Daoy (cell line): ENCODE measurements at places on chromosomes 6 and 20.

DNA sequence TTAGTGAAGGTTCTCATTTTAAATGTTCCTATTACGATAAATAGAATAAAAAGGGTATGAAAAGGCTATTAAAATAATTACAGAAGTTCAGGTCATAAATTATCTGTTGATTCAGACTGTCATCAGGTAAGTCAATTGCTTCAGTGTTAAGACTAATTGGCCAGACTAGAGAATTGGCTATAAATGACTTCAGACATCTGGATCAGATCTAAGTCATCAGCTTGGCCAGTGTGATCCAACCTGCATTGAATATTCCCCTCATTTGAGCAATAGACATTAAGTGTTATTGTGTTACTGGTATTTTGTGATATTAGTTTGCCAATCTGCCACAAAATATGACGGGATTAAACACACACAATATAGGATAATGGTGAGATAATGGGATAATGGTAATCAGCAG is 377.6 kb upstream of the CITED2 start:
- no peak for DNase-seq

- no peak for DNase-seq
Measured at GRCh38 chr20:32231847-32232246, 24.2 kb downstream of the POFUT1 start.

- DNase-seq = no peak
Measured at GRCh38 chr6:70839286-70840266, 117.3 kb downstream of the B3GAT2 start.

DNA sequence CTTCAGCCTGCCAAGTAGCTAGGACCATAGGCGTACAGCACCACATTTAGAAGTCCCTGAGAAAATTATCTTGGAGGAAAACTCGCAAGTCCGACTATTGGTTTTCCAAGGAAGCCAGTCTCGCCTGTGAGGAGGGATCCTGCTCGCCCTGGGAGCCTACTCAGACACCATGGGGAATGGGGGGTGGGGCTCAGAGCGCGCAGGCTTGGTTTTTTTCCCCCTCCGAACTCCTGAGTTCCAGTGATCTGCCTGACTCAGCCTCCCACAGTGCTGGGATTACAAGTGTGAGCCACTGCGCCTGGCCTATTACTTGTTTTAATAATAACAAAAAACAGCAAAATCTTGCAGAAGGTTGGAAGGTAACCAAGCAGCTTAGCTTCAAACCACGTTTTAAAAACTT is 153.7 kb downstream of the OR2B2 start:
- DNase-seq = no peak

DNA sequence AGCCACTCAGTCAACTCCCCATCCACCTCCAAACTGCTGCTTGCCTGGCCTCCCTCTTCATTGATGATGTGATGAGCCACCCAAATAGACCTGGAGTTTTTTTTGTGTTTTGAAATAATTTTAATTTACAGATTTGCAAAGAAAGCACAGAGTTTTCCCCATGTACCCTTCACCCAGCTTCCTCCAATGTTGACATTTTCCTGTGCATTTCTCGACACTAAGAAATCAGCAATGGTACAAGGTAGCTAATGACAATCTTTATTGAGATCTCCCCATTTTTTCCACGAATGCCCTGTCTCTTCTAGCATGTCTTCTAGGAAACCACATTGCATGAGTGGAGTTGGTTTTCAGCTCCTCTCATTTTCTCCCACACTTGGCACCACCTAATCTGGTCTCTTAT is 30.1 kb downstream of the PPP1R14C start:
- DNase-seq = no peak

GRCh38 chr6:116954938-116955337 is 77.9 kb downstream of the RFX6 start:
- DNase-seq = no peak

DNA sequence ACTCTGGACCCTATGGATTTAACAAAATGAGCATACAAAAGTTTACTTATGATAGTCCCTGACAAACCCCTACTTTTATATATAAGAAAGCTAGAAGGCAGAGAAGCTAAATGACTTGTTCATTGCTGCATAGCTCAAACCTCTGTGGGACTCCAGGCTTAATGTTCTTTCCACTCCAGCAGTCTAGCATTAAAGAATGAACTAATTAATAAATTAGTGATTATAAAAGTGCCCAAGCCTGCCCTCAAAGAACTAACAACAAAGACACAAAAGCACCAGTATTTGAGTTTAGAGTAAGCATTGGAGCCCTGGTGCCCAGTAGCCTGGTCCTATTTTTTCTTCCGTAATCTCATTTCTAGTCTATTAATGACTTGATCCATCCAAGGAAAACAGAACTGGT is 59.9 kb downstream of the LAMA4 start:
- no peak for DNase-seq

- DNase-seq = no peak
Measured at GRCh38 chr6:161244725-161245124, 29.1 kb downstream of the AGPAT4 start.

DNA sequence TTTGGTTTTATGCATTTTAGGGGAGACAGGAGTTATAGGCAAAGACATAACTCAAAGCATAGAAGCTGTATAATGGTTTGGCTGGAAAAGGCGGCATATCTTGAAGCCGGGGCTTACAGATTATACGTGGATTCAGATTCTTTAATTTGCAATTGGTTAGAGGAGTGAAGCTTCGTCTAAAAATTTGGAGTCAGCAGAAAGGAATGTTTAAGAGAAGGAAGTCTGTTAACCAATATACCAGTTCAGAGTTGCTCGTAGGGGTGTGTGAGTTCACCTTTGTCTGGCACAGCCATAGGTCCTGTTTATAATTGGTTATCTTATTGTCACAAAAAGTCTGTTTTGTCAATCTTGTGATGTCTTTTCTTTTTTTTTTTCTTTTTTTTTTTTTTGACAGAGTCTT is 8.9 kb downstream of the ARHGAP40 start:
- no peak for DNase-seq

GRCh38 chr20:11132819-11133415 is 459.1 kb upstream of the JAG1 start:
- DNase-seq = no peak

DNA sequence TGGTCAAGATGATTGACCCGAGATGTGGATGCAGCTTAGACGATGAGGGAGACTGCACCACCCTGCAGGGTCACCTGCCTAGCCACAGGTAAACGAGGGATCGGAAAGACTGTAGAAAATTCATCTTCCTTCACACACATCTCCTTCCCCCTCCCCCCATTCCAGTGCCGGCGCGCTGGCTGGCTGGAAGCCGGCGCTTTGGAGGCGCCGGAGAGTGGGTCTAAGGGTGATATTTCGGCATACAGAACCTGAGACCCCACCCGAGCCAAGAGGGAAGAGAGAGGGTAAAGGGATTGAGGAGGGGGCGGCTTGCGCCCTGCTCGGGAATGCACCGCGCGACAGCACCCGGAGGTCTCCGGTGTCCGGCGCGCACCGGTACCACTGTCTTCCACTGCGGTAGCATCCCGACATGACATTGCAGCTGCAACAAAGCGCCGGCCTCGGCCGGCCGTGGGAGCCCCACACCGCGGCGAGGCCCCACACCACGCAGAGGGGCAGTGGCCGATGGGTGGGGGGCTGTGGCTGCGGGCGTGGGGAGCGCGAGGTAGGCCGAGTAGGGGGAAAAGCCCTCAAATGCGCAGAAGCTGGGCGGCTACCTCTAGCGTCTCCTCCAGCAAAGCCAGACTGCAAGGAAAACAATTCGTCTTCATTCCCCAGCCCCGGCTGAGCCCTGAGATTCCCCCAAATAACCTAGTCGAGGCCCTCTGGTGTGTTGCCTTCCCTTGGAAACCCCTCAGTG is 984 bp downstream of the TNFRSF21 start:
- DNase-seq = peak; percentile 47

- no peak for DNase-seq
Measured at GRCh38 chr20:50891138-50891537, 40.1 kb downstream of the ADNP start.

- DNase-seq = no peak
Measured at GRCh38 chr6:2949536-2950083, 21.8 kb downstream of the SERPINB6 start.

- no peak for DNase-seq
Measured at GRCh38 chr6:84836366-84836765, 72.0 kb upstream of the TBX18 start.

- no peak for DNase-seq
Measured at GRCh38 chr6:15263780-15264374, 18.0 kb downstream of the JARID2 start.

- DNase-seq = no peak
Measured at GRCh38 chr6:142874676-142875075, 70.3 kb downstream of the HIVEP2 start.

DNA sequence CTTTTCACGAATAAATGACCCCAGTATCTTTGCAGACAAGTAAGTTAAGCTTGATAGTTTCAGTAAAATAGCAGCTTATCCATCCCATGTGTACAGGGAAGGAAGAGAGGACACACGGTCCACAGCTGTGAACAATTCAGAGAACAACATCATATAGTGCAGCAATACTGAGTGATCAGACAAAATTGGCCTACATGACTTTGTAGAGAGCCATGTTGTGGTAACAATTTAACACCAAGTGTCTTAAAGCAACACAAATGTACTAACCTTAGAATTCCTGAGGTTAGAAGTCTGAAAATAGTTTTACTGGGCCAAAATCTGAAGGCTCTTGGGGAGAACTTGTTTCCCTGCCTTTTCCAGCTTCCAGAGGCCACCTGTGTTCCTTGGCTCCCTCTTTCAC is 12.5 kb downstream of the FAM184A start:
- DNase-seq = no peak

DNA sequence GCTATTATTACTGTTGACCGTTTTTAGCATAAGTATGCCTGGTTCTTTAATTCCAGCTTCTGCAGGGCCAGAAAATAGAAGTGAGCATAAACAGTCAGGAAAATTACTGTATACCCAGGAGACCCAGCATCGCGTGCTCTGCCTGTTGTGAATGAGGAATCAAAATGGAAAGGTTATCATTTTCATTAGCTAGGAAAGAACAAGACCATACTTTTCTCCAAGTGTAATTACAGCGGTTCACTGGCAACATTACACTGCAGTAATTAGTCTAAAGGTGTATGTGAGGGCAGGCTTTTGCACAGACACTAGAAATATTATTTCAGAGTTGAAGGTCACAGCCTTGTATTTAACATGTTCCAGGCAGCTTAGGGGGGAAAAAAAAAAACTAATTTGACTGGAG is 403.8 kb upstream of the SOX4 start:
- no peak for DNase-seq
